ENCODE measurements at places on chromosomes 6 and 20.

DNA sequence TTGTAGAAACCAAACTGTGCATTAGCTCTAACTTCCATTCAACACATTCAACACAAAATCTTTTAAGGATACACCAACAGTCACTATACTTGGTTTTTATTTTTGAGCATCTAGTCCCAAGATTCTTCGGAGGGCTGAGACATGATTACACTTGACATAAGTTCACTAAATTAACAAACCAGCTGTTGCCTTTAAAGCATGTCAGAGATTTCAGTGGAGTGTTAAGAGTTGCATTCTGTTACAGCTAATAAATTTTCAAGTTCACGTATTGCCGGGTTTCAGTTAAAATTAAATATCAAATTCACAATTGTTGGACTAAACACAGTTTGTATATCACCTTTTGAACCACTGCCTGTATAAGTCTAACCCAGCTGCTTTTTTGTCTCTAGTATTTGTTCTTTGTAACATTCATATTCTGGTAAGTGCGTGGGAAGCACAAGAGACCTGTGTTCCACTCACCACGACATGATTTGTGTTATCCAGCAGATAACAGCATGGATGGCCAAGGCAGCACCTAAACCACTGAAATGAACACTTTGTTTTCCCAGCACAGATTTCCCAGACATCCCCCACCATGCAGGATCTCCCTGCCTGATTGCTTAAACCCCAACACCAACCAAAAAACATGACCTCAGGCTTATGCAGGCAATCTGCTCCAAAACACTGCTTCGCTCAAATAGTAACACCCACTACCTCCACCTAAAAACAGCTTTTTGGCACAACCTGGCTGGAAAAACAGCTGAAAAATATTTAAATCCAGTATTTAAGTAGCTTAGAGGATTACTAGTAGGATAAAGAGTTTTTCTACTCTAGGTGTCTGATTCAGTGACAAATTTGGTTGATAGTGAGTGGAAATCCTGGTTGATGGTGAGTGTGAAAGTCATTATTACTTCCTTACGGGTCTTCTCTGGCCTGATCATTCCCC is 286.5 kb upstream of the NT5E start:
- no peak for DNase-seq

- DNase-seq = no peak
Observed at GRCh38 chr6:147479857-147480256, 28.6 kb upstream of the SAMD5 start.

DNA sequence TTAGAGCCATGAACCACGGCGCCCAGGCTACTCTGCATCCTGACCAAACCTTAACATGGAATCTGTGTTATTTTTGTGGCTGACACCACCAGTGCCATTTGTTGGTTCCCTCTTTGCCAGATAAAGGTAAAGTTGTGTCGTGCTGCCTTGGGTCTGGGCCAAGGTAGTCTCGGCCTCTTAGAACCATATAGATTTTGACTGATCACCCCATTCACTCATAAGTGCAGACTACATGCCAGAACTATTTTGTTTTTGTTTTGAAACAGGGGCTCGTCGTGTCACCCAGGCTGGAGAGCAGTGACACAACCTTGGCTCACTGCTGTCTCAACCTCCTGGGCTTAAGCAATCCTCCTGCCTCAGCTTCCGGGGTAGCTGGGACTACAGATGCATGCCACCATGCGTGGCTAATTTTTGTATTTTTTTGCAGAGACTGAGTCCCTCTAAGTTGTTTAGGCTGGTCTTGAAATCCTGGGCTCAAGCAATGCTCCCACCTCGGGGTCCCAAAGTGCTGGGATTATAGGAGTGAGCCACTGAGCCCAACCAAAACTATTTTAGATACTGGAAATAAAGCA is 19.2 kb upstream of the RIPOR3 start:
- no peak for DNase-seq

GRCh38 chr6:159104931-159105330 is 60.1 kb upstream of the TAGAP start:
- peak; percentile 94 for DNase-seq

DNA sequence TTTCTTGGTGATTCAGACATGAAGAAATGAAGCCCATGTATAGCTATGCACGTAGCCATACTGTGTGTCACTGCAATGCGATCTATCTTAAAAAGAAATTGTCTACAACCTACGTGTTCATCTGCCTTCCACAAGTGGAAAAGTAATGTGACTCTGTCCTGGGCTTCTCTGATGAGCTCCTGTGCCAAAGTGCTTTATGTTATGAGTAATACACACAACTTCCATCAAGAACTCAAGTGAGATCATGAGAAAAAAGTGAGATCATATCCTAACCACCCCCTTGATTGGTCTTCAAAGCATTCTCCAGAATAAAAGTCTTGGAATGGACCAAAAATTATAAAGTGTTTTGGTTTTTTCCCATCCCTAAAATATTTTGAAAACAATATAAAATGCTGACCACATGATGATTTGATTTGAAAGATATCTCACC is 114.3 kb downstream of the DST start:
- no peak for DNase-seq

- DNase-seq = no peak
Observed at GRCh38 chr20:35603695-35604448, 11.8 kb upstream of the SPAG4 start.

DNA sequence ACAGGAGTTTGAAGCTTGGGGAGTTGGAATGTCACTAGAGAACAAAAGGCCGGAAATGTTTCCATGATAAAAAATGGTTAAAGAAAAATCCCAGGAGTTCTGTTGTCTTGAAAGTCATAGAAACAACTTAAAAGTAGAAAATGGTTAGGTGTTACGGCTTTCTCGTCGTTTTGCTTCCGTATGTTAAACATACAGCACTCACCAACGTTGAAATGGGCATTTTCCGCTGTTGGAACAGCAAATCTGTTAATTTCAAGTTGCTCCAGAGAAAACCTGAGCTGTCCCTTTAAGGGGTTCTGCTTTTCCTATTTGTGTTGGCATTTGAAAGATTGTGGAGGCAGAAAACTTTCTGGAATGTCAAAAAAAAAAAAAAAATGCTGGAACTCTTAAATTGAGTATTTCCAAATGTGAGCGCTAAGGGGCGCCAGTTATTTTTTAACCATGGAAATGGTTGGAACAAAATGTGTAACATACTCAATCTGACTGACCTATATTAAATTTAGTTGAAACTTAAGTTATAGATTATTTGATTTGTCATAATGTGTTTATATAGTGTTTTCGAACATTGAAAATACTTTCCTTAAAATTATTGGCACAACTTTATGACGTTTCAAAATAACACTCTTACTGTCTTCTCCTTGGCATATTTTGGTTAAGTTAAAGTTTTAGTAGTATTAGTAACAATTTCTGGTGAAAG is 2.2 kb downstream of the QKI start:
- DNase-seq = peak; percentile 69

- DNase-seq = peak; percentile 34
Observed at GRCh38 chr20:63545814-63546213, 1.7 kb downstream of the SRMS start.

DNA sequence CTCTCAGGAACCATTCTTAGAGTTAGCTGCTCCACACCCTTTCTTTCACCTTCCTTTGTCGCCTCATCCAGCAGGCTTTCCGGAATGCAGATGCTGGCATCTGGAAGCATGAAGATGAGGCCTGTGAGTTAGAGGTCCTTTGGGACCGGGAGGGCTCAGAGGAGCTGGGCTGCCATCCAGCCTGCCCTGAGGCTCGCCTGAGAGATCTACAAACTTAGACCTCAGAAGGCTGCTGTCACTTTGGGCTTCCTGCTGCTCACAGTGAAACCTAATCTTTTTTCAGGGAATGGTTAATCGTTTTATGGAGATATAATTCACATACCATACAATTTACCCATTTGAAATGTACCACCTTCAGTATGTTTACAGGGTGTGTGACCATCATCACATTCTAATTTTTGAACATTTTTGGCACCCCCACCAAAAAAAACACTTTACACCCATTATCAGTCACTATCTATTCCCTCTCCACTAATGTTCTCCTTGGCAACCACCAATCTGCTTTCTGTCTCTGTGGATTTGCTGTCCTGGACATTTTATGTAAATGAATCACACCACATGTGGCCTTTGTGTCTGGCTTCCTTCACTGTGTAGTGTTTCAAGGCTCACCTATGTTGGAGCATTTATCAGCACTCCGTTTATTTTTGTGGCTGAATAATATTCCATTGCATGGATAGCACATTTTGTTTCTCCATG is 20.0 kb upstream of the MPC1 start:
- DNase-seq = no peak

DNA sequence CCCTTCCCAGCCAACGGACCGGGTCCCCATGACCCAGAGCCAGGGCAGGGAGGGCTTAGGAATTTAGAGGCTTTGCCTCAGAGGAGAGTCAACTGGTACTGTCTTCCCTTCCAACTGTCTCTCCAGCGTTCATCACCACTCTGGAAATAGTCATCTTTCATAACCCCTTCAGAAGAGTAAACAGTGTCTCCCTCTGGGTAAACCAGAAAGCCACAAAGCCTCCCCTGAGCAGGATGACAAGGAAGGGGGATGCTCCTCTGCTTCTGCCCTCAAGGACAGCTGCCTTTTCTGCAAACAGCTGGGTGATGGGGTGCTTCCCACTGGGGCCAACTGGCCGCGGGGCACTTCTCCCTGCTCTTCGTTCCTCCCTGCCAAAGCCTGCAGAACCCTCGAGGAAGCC is 90.1 kb downstream of the PSMG4 start:
- DNase-seq = no peak

GRCh38 chr20:36461600-36462439 is 79.5 kb upstream of the MYL9 start:
- DNase-seq = peak; percentile 63

- DNase-seq = no peak
Observed at GRCh38 chr20:23087587-23088251, 1.6 kb upstream of the CD93 start.

Data from NAMALWA (cell line).